ENCODE measurements at places on chromosomes 11 and 22.
A peak's percentile ranks its signal among the peaks of the same experiment; 100 is the strongest.

DNA sequence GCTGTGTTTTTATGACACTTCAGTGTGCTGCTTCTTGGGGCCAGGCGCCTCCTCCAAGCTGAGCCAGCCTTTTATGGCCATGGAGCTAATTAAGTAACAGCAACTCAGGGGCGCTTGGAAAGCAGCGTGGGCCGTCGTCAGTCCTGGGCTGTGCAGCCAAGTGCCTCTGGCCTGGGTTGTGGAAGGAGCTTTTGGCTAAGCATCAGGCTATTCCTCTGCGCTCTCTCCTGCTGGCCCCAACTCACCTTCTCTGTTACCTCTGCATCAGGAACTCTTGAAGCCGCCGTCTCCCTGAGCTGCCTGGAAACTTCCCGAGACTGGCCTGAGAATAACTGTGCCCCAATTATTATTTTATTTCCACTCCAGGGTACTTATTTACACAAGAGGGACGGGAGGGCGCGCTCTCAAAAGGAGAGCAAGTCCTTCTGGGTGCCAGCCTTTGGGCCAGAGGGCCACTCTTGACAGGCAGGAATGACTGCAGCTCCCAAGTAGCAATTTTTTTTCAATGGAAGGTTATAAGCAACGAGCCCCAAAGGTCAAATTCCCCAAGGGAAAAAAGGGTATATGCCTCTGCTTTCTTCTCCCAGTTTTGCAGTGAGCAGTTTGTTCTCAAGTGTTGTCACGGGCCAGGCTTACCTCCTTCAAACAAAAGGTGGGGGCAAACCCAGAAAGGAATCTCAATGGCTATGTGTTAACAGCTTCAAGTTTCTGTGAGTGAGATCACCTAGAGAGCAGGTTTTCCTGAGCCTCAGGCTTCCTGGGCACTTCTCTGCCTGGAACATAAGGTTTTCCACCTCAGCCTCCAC lies 38.5 kb upstream of the NAV2 start:
- peak; percentile 42 for DNase-seq

DNA sequence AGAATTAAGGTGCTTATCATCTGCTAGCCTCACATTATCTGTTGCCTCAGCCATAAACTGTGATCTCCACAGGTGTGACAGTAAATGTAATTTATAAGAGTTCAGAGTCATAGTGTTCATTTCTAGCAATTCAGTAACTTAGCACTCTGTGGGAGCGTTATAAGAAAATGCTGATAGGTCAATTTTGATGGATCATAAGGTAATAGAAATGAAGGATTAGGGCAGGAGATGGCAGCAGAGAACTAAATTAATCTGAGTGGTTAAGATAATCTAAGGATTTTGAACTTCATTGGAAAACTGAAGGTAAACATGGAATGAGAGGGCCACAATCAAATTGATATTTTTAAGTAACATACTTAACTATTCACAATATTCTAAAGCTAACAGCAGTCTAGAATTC lies 26.5 kb upstream of the SLC22A9 start:
- DNase-seq = no peak

GRCh38 chr11:107799218-107799859 lies 59.2 kb downstream of the SLC35F2 start:
- DNase-seq = peak; percentile 67

DNA sequence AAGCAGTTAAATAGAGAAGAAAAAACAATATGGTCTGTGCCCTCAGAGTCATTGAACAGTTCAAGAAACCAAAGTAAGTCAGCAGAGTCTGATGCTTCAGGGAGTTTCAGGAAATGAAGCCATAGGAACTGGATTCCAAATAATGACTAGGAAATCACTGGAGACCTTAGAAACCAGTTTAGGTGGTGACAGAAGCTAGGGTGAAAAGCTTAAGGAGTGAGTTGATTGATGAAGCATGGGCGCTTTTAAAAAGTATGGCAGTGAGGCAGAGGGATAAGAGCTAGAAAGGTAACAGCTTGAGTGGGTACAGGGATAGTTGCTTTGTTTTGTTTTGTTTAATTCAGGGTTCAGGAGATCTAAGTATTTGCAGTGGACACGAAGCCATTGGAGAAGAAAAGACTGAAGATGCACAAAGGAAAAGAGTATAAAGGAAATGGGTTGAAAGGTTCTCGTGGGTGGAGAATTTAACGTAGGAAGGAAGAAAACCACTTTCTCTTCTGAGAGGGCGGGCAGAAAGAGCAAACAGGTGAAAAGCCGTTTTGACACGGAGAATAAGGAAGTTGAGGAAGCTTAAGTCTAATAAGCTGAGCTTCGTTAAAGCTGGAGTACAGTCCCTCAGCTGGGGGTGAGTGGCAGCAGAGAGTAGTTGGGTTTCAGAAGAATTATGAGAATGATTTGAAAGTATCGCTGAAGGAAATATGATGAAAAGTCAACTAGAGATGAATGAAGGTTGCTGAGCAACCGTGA lies 14.8 kb downstream of the SGSM3 start:
- DNase-seq = no peak

GRCh38 chr11:2122907-2123627 lies 16.1 kb downstream of the IGF2 start:
- DNase-seq = no peak

- DNase-seq = peak; percentile 54
Measured at GRCh38 chr11:64571410-64572091, 19.5 kb upstream of the SLC22A12 start.
